ENCODE measurements at places on chromosomes 3 and 15.

- peak; percentile 46 for DNase-seq
Measured at GRCh38 chr15:50906954-50907600, 1.4 kb upstream of the AP4E1 start.

GRCh38 chr3:33954956-33955355 lies 156.5 kb downstream of the PDCD6IP start:
- DNase-seq, result no peak

DNA sequence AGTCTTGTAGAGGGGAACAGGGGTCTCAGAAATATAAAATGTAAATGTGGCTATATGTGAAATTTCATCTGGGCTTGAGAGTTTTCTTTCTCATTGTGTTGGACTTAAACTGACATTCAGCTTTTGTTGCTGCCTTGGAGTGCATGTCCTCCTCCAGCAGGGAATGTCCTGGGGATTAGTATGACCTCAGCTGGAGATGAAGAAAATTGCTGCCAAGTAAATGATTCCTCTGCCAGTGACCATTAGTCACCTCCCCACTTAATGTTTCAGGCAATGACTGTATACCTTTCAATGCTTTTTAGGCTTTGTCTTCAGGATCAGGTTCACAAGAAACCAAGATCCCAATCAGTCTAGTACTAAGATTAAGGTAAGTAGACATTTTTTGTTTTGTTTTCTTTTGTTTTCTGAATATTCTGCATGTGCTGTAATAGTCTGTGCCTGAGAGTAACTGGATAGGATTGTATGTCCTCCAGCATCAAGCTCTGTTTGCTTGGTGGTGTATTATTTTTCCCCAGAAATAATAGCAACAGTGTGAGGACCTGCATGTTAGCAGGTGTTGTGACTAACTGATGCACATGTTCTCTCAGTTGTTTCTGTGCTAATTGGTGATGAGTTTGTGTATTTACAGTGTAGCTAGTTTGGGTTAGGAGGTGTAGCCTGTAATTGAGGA lies 18.1 kb upstream of the SLC22A13 start:
- DNase-seq, result no peak

GRCh38 chr3:44065311-44066094 lies 176.2 kb upstream of the TOPAZ1 start:
- no peak for DNase-seq

GRCh38 chr3:25056803-25057351 lies 371.2 kb upstream of the RARB start:
- no peak for DNase-seq

DNA sequence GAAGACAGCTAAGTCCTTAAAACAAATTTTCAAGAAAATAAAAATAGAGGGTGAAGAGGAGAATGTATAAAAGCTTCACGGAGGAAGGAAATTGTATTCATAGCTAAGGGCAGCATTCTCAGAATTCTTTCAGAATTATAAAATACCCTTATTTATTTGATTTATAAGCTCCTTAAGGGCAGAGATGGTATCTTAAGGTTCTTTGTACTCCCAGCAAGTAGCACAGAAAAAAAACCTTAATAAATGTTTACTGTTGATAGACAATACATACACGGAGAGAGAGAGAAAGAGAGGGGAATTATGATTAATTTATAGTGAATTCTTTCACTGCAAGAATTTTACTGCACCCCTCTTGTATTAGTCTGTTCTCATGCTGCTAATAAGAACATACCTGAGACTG lies 375.6 kb upstream of the CCDC54 start:
- no peak for DNase-seq

GRCh38 chr3:193885832-193886231 lies 250.1 kb upstream of the HES1 start:
- no peak for DNase-seq

DNA sequence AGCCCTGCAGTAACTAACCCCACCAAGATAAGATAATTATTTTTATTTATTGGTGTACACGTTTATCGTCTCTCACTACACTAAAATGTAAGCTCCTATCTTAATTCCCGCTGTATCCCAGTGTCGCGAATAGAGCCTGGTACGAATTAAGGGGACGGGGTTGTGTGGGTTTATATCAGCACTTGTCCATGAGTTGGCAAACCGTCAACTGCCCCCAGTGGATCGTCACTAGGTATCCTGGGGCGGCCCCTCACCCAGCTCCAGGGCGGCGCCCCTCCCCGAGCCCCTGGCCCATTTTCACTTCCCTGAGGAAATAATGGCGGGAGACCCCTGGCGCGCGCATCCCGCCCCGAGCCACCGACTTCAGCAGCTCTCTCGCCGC lies 465 bp downstream of the RUVBL1 start:
- no peak for DNase-seq

DNA sequence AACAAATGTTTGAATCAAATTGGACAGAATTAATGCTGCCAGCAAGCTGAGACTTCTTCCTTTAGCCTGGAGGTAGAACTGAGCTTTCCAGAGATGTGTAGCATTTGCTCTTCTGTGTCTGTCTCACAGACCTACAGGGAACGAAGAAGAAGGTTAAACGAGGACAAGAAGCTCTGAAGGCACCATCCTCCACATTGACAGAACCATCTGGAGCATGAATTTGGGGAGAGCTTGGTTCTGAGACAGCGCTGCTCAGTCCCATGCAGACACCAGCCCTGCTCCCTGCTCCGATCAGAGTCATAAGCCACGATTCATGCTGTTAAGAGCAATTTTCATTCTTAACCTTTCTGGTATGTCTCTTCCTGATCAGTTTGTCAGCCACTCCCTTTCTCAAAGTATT lies 7.7 kb upstream of the KY start:
- no peak for DNase-seq

- no peak for DNase-seq
Measured at GRCh38 chr3:149983628-149984027, 12.9 kb upstream of the PFN2 start.

DNA sequence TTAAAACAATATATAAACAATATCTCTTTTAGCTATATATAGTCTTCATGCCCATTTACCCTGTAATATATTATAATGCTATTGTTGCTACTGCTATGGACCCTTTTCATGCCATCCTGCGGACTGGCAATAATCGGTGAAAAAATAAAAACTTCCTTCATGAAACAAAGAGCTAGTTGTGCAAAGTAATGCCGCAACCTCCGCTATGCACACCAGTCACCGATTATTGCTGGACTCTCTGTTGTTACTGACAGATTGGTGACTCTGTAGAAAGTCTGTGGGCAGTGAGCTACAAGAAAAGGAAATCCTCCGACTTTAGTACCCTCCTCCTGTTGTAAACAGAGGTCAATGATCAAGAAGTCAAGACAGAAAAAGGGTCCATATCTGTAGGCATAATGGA lies 17.9 kb upstream of the ICE2 start:
- no peak for DNase-seq

GRCh38 chr15:63350178-63350621 lies 31.4 kb downstream of the CA12 start:
- DNase-seq, result no peak

- no peak for DNase-seq
Measured at GRCh38 chr3:172407872-172408271, 40.4 kb downstream of the GHSR start.

DNA sequence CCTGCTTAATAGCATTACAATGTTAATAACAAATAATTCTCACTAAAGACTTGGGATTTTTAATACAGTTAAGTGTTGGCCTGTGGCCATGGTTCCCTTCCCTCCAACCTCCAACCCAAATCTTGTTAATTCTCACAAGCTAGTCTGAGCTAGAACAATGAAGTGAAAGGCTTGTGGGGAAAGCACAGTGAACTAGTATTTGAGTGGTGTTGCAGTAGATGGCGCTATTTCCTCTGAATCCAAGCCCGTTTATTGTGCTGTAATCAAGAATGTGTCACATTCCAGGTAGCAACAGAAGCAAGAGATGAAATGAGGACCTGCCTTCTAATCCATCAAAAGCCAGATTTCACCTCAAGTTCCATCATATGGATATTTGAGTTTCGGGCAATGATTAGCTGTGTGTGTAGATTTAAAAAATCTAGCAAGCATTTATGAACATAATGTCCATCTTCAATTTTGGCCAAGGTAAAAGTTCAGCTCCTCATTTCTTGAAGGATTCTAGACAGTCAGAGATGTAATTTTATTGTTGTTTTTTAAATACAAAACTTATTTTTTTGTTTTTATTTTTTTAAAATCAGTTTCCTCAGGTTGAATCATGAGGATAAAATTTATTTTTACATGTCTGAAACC lies 160.7 kb downstream of the SQOR start:
- no peak for DNase-seq

- DNase-seq, result no peak
Measured at GRCh38 chr3:47306022-47306421, 23.3 kb downstream of the KLHL18 start.

GRCh38 chr3:160448845-160449635 lies 546 bp downstream of the TRIM59 start:
- no peak for DNase-seq

- DNase-seq, result no peak
Measured at GRCh38 chr15:23095796-23096195, 40.8 kb downstream of the GOLGA6L1 start.

- no peak for DNase-seq
Measured at GRCh38 chr15:42073418-42073817, 20.9 kb downstream of the PLA2G4D start.

DNA sequence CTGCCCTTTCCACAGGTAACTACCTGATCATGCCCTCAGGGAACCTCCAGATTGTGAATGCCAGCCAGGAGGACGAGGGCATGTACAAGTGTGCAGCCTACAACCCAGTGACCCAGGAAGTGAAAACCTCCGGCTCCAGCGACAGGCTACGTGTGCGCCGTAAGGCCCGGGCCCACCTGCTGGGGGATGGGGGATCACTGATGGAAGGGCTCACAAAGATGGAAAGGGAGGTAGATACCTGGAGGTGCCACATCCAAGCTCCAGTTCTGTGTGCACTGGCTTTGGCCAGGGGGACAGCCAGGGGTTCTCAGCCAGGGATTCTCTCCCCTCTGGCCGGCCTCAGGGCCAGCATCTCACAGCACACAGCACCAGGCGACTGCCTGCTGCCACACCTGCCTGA lies 59.4 kb downstream of the BOC start:
- DNase-seq, result no peak

- DNase-seq, result no peak
Measured at GRCh38 chr3:47299381-47300318, 16.9 kb downstream of the KLHL18 start.

- DNase-seq, result no peak
Measured at GRCh38 chr3:80994085-80994665, 767.3 kb downstream of the GBE1 start.

DNA sequence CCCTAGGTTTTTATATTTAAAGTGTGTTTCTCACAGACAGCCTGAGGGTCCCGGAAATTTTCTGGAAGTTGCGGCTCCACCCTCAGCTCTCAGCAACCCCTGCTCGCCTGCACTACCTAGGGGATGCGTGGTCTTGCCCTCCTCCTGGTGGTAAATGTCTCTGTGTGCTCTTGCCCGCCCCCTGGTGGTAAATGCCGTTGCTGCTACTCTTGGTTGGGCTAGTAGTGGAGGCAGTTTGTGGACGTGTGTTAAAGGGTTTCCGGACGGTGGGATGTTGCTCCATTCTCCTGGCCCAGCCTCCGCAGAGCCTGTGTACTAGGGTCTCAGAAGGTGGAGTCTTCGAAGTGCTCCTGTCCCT lies 27.4 kb downstream of the STOML1 start:
- DNase-seq, result peak; percentile 76

GRCh38 chr3:187667526-187667925 lies 2.7 kb downstream of the SST start:
- no peak for DNase-seq

DNA sequence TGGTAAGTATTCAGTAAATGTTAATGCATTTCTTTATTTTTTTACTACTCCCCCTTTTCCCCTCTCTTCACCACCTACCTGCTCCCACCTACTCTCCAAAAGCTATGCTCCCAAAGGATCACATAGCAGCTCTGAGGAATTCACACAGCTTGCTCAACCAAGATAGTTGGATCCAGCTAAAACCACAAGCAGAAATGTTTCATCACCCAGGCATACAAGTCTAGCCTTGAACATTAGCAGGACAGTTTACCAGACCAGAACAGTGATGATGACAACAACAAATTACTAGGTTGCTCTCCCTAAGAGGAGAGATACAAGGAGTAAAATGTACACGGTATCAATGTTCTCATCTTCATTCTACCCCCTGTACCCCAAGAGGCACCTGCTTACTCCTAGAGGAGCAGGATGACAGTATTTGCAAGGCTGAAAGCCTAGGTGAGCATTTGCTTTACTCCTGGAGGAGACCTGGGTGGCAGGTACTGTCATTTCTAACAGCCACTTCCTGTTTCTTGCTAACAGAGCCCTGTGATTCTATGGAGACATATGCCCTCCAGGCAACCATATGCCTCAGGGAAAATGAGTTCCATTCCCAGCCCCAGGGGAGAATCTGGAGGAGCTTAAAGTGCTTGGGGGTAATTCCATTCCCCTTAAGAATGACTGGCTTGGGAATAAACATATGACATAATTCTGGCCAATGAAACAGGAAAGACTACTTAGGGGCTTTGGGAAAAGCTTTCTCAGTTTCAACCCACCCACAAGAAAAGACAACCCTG lies 237.5 kb downstream of the NTRK3 start:
- no peak for DNase-seq

GRCh38 chr3:139264375-139264774 lies 79.4 kb upstream of the MRPS22 start:
- DNase-seq, result no peak

- no peak for DNase-seq
Measured at GRCh38 chr3:190008432-190008831, 112.3 kb downstream of the P3H2 start.

DNA sequence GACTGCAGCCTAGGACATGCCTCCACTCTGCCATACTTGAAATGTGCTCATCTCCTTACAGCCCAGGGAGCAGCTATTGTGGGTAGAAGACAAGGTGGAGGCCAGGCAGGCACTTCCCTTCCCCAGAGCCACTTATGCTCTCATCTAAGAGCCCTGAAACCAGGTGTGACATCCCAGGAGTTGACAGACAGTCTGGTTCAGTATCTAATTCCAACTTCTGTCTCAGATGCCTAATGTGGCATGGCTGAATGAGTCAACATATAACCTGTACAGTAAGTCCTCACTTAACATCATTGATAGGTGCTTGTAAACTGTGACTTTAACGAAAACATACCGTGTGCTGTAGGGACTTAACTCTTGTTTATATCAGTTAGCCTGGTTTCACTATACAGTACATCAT lies 1.2 kb upstream of the CAPN3 start:
- no peak for DNase-seq

DNA sequence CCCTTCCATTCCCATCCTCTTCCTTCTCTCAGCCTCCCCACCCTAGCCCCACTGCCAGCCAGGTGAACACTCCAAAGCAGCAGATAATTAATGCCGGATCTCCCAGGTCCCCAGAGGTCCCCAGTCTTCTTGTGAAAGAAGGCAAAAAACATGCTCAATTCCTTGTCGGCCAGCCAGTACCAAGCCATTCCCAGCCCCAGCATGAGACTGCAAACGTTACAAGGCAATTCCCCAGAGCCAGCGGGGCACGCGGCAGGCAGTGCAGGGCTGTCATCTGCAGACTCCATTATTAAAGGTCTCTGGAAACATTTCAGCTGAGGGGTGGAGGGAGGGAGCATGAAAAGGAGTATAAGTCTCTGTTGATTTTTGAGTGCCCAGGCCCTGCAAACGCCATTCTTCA lies 117.8 kb downstream of the XXYLT1 start:
- no peak for DNase-seq
